H9 (cell line): ENCODE measurements at places on chromosomes 12 and 14.

GRCh38 chr14:50290306-50290705 lies 21.7 kb downstream of the L2HGDH start:
- no peaks in the 10 kb centered on the region for H3K4me1 ChIP-seq
- H3K36me3 ChIP-seq: peaks cover 29% of the 10 kb centered on the region
- no peak overlapping the region for H3K27ac ChIP-seq
- no peak overlapping the region for H3K4me3 ChIP-seq
- no peak for DNase-seq

- peaks cover 4% of the 10 kb centered on the region; the same call in 1 of the 2 replicates for H3K4me1 ChIP-seq
- H3K27me3 ChIP-seq: no peaks in the 10 kb centered on the region
- H3K36me3 ChIP-seq: no peaks in the 10 kb centered on the region; the same call in 1 of the 3 replicates
- DNase-seq: no peak
- H3K4me3 ChIP-seq: no peak overlapping the region
These were observed 54.4 kb downstream of the BICD1 start for GRCh38 chr12:32161058-32161457.

GRCh38 chr14:81432219-81432661 lies 32.1 kb upstream of the STON2 start:
- no peak overlapping the region for H3K4me3 ChIP-seq
- no peak for DNase-seq
- peaks cover 4% of the 10 kb centered on the region; the same call in 1 of the 2 replicates for H3K27me3 ChIP-seq
- no peaks in the 10 kb centered on the region for H3K36me3 ChIP-seq
- no peak overlapping the region for H3K27ac ChIP-seq

- peak overlapping the region; percentile 3 for H3K27ac ChIP-seq
- peaks cover 8% of the 10 kb centered on the region for H3K4me1 ChIP-seq
- H3K4me3 ChIP-seq: no peak overlapping the region
- no peak for DNase-seq
These were observed 122.1 kb downstream of the PRKD1 start for GRCh38 chr14:29805415-29806123.

DNA sequence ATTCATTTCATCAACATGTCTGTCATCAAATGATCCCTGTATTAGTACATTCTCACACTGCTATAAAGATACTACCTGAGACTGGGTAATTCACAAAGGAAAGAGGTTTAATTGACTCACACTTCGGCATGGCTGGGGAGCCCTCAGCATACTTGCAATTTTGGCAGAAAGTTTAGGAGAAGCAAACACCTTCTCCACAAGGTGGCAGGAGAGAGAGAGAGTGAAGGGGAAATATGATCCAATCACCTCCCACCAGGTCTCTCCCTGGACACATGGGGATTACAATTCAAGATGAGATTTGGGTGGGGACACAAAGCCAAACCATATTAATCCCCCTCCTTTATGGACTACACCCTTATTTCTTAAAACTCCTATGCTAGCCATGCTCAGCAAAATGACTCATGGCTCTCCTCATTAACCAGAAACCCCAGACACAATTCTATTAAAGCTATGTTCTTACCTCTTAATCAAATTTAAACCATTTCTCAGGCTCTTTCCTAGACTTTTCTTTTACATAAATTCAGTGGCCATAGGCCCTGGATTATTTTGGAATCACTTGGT lies 932.3 kb downstream of the FLRT2 start:
- H3K27me3 ChIP-seq: no peaks in the 10 kb centered on the region
- no peaks in the 10 kb centered on the region for H3K4me1 ChIP-seq
- peak; percentile 43 for DNase-seq
- no peaks in the 10 kb centered on the region for H3K36me3 ChIP-seq
- H3K27ac ChIP-seq: no peak overlapping the region

DNA sequence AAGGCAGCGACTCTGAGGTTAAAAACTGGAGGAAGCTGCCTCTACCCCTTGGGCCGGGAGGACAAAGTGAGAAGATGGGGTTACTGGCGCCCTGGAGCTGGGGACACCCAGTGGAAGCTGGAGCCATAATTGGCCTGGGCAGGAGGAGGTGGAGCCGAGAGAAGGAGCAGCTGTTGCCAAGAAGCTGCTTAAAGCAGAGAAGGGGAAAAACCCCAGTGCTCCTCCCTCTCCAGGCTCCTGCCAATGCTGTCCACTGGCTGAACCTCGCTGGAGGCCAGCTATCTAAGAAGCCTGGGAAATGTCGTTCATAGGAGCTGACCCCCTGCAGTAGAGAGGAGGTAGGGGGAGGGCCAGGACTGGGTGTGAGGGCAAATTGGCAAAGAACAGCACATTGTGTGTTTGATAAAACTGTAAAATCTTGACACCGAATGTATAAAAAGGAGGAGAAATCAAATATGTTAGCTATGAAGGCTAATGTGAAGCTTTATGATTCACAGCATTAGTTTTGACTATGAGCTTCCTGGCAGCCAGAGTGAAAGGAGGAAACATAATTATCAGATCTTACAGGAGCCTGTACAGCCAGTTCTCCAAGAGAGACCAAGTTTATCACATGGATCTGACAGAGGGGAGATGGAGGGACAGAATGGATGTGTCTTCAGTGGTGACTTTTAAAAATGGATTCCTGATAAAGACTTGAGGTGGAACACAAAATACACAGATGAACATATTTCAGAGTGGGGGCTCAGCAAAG lies 9.5 kb downstream of the HHIPL1 start:
- H3K27ac ChIP-seq: no peak overlapping the region
- no peak for DNase-seq
- no peaks in the 10 kb centered on the region for H3K4me1 ChIP-seq
- no peaks in the 10 kb centered on the region for H3K27me3 ChIP-seq

DNA sequence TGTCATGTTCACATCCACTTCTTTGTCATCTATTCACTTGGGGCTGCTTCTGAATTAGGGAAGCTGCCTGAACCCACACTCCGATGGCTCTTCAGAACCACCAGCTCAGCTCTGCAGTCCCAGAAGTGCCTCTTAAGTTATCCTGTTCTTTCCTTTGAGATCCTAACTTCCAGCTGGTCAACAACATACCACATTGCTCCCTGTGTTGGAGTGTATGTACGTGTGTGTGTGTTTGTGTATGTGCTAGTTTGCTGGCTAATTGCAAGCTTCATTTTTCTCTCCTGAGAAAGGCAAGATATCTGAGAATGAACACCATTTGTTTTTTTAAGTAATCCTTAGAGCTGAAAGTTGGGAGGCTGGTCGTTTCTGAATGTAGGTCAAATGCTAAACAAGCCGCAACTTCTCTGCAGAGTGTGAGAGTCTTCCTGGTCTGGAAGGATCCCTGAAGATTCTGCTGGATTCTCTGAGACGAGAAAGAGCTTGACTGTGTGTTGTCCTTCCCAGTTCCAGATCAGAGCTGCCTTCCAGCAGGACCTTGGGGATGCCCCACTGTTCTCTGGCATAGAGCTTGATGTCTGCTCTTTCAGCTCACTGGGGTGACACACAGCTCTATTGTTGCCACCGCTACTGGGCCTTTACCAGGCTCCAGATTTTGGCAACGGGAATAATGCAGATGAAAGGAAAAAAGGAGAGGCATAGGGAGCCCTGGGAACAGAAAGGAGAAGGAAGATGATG lies 839 bp downstream of the GSG1 start:
- no peaks in the 10 kb centered on the region for H3K36me3 ChIP-seq
- H3K27ac ChIP-seq: no peak overlapping the region
- H3K27me3 ChIP-seq: no peaks in the 10 kb centered on the region
- DNase-seq: no peak
- peaks cover 9% of the 10 kb centered on the region; the same call in 1 of the 2 replicates for H3K4me1 ChIP-seq

- H3K36me3 ChIP-seq: peaks cover 3% of the 10 kb centered on the region; the same call in 1 of the 2 replicates
- H3K4me1 ChIP-seq: no peaks in the 10 kb centered on the region
- no peak overlapping the region for H3K4me3 ChIP-seq
- H3K27ac ChIP-seq: no peak overlapping the region
- DNase-seq: no peak
These were observed 12.5 kb downstream of the RPS6KL1 start for GRCh38 chr14:74910556-74910955.

- no peak overlapping the region for H3K27ac ChIP-seq
- no peaks in the 10 kb centered on the region for H3K27me3 ChIP-seq
- H3K4me1 ChIP-seq: no peaks in the 10 kb centered on the region
- no peak overlapping the region for H3K4me3 ChIP-seq
These were observed 114.8 kb upstream of the FLRT2 start for GRCh38 chr14:85415015-85415712.
